ENCODE measurements at places on chromosomes 1 and 21. TPM values are rescaled to one million over a fixed set of nuclear protein-coding genes. Genes with fewer than 3 reads are reported as not detected.

- no peak for DNase-seq
- H3K4me1 ChIP-seq, result peaks cover 6% of the 10 kb centered on the region
- no peaks in the 10 kb centered on the region for H3K36me3 ChIP-seq
- H3K27ac ChIP-seq, result no peak overlapping the region
Observed at GRCh38 chr1:1365875-1366698, 7.7 kb upstream of the MXRA8 start.

DNA sequence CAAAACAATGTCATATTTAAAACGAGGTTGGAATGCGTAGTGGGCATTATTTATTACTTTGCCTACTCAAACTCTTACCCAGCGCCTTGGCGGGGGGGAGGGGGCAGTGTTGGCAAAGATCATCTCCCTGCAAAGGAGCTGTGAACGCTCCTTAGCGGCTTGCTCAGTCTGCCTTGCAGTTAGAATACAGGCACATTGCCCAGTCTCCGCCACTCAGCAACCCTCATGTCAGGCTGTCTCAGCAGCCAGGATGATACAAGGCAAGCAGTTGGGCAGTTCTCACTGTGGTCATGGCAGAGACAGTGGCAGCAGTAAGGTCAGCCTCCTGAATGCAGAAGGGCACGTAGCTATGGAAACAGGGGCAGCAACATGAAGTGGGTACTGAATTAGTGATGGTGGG, 170.4 kb upstream of the KCNK2 start:
- H3K27me3 ChIP-seq, result no peaks in the 10 kb centered on the region
- H3K4me3 ChIP-seq, result no peak overlapping the region
- no peaks in the 10 kb centered on the region for H3K4me1 ChIP-seq
- H3K36me3 ChIP-seq, result no peaks in the 10 kb centered on the region
- no peak for DNase-seq

GRCh38 chr1:29708381-29708780, 472.1 kb downstream of the PTPRU start:
- H3K4me3 ChIP-seq, result no peak overlapping the region
- H3K4me1 ChIP-seq, result peaks cover 38% of the 10 kb centered on the region
- no peak for DNase-seq
- H3K27ac ChIP-seq, result no peak overlapping the region
- H3K27me3 ChIP-seq, result peaks cover 8% of the 10 kb centered on the region

Gene ADCY10
- not detected for total RNA-seq

Gene GREM2
- total RNA-seq, result not detected
